ENCODE measurements at places on chromosomes 13 and 19.

GRCh38 chr19:31715249-31715945 lies 366.2 kb upstream of the TSHZ3 start:
- no peaks in the 10 kb centered on the region for H3K27me3 ChIP-seq
- H3K4me3 ChIP-seq, result peak overlapping the region; percentile 32
- no peak overlapping the region for H3K27ac ChIP-seq
- DNase-seq, result no peak

GRCh38 chr19:49556412-49557398 lies 23.7 kb downstream of the NOSIP start:
- H3K27ac ChIP-seq, result no peak overlapping the region
- DNase-seq, result no peak
- no peaks in the 10 kb centered on the region for H3K4me1 ChIP-seq
- no peak overlapping the region for H3K4me3 ChIP-seq
- H3K27me3 ChIP-seq, result no peaks in the 10 kb centered on the region

GRCh38 chr13:58056426-58056825 lies 424.9 kb downstream of the PCDH17 start:
- no peaks in the 10 kb centered on the region for H3K27me3 ChIP-seq
- H3K4me3 ChIP-seq, result no peak overlapping the region
- no peaks in the 10 kb centered on the region for H3K4me1 ChIP-seq
- H3K27ac ChIP-seq, result no peak overlapping the region
- H3K36me3 ChIP-seq, result no peaks in the 10 kb centered on the region
- DNase-seq, result no peak

GRCh38 chr13:96900986-96901385 lies 93.3 kb downstream of the OXGR1 start:
- no peak for DNase-seq
- H3K27me3 ChIP-seq, result no peaks in the 10 kb centered on the region
- H3K4me3 ChIP-seq, result no peak overlapping the region
- H3K4me1 ChIP-seq, result no peaks in the 10 kb centered on the region
